ENCODE measurements at places on chromosomes 5 and 9.

DNA sequence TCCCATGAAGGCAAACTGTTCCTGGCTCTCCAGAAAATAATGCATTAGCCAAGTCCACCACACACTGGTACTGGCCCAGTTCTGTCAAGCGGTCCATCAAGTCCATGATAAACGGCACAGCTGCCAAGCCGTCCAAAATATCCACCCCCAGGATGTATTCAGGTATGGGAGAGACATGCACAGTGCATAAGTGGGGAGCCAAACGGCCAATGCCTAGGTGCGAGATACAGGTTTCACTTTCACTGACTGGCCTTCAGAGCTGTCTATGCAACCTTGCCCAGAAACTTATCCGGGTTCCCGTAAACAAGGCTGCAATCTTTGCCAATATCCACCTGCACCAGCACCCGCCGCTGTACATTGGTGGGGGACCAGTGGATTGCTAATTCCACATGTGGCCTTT lies 795.8 kb downstream of the EFNA5 start:
- no peak for DNase-seq

GRCh38 chr5:98698359-98698758 lies 75.1 kb upstream of the RGMB start:
- no peak for DNase-seq

DNA sequence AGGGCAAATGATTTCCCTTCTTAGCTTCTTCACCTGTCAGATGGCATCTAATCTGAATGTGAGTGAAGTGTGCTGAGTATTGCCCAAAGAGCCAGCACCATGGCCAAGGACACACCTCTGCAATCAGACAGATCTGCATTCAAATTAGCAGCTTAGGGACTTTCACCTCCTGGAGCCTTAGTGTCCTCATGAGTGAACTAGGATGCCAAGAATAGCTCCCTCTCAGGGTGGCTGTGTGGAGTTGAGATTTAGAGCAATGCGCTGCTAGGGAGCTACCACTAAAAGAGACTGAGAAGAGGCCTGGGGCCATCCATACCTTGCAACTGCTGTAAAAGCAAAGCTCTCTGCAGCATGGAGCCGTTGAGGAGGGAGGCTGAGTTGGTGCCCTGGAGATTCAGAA lies 1.4 kb downstream of the CIZ1 start:
- DNase-seq, result no peak

GRCh38 chr5:118968925-118969375 lies 19.4 kb downstream of the DTWD2 start:
- DNase-seq, result no peak

DNA sequence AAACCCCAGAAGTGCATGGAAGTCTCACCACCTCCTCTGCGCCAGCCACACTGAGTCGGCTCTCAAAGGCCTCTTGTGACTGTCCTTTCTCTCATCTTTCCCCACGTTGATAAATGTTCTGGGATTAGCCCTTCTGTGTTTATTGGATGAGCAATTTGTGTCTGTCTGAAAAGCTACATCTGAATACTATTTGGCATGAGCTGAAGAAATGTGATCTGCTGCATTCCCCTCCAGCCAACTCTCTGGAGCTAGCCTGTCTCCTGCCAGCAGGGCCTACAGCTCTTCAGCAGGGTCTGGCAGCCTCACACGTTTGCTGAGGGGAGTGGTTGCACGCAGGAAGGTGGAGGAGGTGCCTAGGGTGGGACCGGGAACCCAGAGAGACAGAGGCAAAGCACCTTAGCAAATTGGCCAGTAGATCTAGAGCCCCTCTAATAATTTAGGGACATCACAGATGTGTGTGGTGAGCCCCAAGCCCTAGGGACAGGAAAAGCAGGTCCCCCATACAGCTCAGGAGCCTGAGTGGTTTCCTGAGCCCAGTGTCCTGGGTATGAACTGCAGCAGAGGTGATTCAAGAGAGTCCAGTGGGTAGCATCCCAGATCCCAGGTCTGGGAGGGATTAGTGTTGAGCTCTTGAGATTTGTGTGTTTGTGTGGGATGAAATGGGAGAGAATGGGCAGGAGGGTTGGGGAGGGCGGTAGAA lies 20.5 kb upstream of the B4GALT1 start:
- DNase-seq, result no peak

DNA sequence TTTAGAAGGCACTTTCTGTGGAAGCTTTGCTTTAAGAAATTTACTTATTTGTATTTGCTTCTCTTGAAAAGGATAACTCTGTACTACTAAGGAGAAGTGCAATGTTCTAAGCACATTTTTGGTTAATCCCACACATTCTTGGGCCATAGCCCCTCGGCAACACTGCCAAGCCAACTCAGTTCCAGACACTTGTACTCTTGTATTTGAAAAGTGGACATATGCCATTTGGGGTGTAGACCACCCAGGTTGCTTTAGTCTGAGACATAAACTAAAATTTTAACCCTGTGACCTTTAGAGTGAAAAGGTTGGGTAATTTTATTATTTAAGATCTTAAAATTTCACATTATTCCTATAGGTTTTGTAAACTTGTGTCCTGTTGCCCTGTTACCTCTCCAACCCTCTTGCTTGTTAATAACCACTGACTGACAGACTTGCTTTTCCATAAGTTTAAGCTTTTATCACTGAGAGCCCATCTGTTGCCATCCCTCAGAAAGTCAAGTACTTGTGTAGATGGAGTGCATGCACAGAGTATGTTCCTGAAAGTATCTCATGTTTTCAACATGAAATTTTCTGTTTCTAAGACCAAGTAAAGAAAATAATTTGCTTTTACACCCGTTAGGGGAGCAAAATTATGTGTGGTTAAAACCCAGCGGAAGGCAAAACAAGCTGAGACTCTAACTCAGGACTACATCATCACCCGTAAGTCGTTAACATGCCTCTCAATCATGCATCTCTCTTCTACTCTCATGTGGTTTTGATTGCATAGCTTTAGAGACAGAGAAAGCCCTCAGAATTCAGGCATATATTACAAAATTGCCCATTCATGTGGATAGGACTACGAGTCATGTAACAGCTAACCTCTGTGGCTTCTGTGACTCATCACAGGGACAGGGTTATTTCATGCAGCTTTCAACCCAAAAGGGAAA lies 117.3 kb downstream of the GDNF start:
- DNase-seq, result no peak

DNA sequence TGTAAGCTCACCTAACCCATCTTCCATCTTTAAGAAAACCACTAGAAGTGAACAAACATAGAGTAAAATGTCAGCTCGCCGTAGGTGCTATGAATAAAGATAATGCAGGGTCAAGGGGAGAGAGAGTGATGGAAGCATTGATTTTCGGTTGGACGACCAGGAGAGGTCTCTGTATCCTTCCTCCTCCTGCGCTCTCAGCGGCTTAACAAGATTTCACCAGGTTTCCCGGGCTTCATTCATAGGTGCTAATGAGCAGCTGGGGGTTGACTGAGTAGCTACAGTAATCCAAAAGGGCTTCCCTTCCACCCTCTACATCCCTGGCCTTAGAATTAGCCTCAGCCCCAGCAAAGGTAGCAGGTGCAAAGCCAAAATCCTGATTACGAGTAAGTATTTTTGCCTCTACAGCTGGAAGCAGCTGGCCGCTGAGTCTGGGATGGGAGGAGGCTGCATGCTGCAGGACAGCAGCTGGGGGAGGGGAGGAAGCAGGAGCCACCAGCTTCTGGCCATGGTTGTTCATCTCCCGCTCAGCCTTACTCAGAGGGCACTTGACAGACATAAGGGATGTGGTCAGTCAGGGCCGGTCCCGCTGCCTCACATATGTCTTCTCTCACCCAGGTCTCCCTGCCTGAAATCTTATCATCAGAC lies 112.0 kb upstream of the IL12B start:
- DNase-seq, result no peak

GRCh38 chr5:146001544-146002190 lies 65.3 kb downstream of the SH3RF2 start:
- DNase-seq, result no peak

DNA sequence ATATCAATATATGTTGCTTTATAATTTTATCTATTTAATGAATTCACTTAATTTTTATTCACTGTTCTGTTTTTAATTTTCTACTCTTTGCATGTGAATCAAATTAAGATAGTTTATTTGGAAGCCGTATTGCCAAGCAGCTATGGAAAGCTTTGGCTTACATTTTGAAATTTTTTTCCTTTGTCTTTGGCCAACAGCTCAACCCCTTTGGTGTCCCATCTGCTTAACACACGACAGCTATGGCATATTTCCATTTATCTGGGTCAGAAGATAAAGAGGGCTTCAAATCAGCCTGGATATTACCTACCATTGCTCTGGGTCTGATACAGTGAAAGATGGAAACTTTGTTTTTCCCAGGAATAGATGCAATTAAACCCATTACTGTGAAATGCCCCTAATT lies 201.0 kb downstream of the WDR70 start:
- DNase-seq, result no peak

DNA sequence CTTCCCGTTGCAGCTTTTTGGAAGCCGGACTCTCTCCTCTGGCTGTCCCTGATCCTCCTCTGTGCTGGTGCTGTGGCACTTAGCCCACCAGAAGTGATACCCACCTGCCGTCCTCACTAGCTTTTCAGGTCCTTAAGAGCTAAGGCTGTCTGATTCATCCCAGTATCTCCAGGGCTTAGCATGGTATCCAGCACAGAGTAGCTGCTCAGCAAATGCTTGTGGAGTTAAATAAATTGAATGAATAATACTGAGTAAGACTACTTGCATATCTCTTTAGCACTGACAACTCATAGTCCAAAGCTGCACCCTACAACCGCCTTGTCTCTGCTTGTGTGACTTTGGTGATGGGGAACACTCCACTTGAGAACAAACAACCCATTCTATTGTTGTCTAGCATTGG lies 7.7 kb upstream of the XPA start:
- no peak for DNase-seq

DNA sequence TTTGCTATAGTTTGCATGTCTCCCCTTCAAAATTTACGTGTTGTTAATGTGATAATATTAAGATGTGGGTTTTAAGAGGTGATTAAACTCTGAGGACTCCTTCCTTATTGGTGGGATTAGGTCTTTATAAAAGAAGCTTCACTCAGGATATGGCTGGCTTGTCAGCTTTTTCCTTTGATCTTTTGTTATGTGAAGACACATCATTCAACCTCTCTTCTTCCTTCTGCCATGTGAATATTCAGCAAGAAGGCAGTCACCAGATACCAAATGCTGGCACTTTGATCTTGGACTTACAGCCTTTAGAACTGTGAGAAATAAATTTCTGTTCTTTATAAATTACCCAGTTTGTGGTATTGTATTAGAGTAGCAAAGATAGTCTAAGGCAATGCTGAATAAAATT lies 855.9 kb upstream of the CDH10 start:
- no peak for DNase-seq

- DNase-seq, result no peak
These were observed 970 bp upstream of the TRIM32 start for GRCh38 chr9:116686135-116686534.

- DNase-seq, result no peak
These were observed 72.1 kb downstream of the ABCA1 start for GRCh38 chr9:104855807-104856206.

- DNase-seq, result peak; percentile 37
These were observed 133.1 kb downstream of the GABBR2 start for GRCh38 chr9:98575379-98576346.

- DNase-seq, result no peak
These were observed 243.5 kb downstream of the GADD45G start for GRCh38 chr9:89848060-89849040.

DNA sequence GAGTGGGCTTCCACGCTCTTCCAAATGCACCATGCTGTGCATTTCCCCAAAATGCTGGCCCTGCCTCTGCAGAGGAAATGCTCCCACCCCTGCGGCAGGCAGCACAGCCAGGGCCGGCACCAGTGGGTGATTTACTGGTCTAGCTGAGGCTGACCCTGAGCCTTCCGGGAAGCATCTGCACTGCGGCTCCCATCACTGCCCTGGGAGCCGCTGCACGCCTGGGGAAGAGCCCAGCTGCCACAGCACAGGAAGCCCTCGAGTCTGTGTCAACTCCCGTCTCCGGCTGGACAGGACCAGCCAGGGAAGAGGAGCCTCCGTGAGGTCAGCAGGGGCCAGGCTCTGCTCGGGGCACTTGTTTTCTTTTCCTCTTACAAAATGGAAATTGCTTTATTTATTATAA lies 25.1 kb upstream of the EEIG1 start:
- DNase-seq, result no peak

DNA sequence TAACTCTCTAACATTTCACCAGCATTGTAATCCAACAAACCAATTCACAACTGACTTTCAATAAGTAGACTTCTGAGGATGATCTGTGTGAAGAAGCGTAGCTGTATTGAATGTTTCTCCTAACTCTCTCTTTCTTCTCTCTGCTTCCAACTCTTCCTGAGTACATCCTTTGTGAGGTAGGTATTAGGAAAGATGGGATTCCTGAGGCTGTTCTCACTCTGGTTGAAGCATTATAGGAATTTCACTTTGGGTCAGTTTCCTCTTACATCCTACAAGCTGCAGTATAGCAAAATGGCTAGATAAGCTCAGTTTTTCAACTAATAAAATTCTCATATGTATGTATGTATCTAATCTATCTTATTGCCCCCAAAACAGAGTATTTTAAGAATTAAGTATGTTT lies 702.8 kb downstream of the CETN3 start:
- DNase-seq, result no peak

DNA sequence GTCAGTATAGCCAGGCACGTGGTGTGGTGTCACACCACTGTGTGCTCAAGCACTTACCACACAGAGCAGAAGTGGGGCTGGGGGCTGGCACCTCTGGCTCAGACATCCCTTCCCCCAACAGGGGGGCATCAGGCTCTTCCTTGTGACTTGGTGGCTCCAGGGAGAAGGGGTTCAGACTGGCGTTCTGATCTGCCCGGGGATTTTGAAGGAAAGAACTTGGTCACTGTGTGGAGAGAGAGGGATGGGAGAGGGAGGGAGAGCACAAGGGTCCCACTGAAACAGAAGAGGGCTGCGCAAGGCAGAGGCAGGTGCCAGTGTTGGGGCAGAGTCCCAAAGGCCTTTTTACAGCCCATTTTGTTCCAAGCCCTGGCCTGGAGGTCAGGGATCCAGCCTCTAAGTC lies 109.7 kb upstream of the ALDH1B1 start:
- DNase-seq, result no peak

- DNase-seq, result no peak
These were observed 78.0 kb downstream of the OTULIN start for GRCh38 chr5:14742498-14742897.

DNA sequence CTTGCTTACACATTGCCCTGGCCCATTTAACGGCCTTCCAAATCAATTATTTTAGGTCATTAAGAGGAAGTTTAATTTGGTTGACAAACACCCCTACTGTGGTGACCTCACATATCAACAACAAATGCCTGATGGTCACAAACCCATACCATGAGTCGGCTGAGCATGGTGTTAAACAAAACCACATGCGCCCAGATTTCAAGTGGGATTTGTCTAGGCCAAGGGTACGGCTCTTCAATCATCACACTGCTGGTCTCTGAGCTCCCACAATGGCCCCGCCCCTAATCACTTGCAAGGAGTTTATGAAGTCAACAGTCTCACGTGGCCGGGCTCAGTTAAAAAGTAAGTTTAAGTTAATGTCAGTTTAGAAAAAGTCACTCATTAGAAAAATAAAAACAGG lies 243.8 kb downstream of the CRB2 start:
- no peak for DNase-seq
